ENCODE measurements at places on chromosomes 4 and X.

DNA sequence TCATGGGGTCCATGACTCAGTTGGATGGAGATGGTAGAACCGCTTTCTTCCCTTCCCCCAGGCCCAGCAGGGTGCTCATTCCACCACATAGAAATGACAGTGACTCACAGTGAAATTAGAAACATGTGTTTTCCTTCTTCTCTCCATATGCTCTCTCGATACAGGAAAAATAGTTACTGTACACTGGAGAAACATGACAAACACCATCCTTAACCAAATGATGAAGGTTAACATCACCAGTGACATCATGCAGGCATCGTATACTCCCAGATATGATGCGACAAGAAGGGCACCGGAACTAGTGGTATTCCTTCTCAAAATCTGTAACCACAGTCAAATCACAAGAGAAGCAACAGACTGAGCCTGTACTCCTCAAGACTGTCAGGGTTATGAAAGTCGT is 11.7 kb upstream of the RAB40A start:
- DNase-seq, result no peak

DNA sequence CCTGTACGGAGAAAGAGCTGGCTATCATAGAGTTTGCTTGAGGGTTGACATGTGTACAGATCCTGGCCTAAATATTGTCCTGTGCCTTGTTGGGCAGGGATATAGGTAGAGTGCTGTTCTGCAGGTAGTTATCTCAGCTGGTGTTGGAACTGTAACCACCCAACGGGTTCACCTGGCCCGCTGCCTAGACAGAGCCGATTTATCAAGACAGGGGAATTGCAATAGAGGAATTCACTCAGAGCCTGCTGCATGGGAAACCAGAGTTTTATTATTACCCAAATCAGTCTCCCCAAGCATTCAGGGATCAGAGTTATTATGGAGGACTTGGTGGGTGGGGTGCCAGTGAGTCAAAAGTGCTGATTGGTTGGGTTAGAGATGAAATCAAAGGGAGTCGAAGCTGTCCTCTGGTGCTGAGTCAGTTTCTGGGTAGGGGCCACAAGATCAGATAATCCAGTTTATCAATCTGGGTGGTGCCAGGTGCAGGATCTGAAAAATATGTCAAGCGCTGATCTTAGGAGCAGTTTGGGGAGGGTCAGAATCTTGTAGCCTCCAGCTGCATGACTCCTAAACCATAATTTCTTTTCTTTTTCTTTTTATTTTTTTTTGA is 42.5 kb upstream of the XIAP start:
- no peak for DNase-seq

- no peak for DNase-seq
Observed at GRCh38 chrX:102684772-102685520, 27.3 kb upstream of the GPRASP2 start.

DNA sequence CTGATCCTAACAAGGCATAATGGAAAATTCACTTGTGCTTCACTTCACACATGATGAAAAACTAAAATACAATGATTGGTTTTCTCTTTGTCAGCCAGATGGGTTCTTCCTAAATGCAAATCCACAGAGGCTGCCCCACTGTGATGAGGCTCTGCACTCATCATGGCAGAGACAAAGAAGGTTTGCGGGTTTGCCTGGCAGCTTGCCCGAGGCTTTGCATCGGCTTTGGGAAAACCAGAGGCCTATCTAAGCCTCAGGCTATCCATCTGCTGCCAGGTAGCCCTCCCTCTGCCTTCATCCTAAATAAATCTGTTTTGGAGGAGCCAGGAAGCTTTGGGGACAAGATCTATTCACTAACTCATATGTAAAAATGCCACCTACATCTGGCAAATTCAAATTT is 244.2 kb downstream of the PACRGL start:
- DNase-seq, result no peak

- DNase-seq, result no peak
Observed at GRCh38 chr4:23169608-23170311, 477.0 kb downstream of the GBA3 start.

DNA sequence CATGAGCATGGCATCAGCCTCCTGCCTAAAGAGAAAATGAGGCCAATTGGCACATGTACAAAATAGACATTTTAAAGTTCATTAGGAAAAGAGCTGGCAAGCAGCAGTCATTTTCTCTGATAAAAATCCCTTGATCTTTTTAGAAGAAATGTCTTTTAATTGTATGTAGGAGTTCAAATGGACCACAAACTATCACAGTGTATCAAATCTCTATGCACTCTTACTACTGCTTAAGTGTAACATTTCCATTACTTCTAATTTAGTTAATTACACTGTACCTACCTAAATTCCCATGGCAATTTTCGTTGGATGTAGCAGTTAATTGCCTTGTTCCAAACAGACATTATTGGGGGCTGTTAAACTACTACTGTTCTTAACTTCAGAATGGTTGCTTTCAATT is 233.7 kb upstream of the TECRL start:
- no peak for DNase-seq

DNA sequence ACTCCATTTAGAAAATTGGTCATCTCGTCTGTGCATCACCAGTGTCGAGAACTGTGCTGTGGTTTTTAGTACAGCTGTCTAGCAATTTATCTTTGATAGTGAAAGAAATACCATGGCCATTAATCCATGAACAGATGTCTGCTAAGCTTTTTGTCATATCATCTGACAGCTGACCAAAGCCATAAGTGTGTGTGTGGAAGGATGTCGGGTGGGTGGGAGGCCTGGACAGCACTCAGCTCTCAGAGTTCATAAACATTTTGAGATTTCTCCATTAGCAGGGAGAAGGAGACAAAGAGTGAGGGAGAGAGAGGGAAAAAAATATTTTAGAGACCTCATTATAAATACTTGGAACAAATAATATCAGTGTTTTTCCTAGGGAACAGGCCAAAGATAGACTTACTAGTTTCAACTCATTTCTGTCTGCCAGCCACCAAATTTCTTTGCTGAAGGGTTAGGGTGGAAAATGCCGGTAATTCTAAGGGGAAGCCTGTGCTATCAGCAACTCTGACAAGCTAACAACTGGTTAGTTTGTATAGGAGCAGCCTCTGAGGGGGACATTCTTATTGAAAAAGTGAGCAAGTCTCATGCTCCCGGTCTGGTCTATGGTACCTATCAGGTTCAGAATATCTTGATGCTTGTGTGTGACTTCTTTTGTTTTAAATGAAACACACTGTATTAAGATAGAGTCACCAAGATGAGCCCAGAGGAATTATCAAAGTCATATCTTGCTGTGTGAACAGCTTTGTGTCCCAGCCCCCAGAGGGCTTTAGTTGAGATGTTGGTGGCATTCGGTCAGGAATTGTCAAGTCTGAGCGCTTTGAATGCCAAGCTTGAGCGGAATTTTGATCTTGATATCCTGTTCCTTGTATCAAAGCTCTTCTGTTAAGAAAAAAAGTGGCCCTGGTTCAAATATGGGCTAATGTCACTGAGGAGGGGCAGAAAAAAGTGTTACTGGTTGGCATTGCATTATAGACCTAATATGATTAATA is 41.9 kb upstream of the PDLIM3 start:
- no peak for DNase-seq

DNA sequence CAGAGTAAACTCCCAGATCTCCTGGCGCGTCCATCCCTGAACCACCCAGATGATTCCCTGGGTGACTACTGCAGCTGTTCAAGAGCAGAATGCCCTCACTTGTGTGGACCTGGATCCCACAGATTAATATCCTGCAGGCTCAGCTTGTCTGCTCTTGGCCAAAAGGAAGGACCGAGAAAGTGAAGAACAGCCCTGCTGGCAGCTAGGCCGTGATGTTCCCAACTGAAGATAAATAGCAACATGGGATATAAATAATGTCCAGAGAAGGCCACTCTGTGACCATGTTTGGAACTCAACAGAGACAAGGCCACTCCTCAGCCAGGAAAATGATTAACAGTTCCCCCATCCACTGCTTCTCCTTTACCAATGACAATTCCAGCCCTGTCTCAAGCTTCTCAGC is 21.5 kb downstream of the SUPT20HL2 start:
- DNase-seq, result no peak

GRCh38 chr4:98642991-98643426 is 15.4 kb downstream of the TSPAN5 start:
- no peak for DNase-seq

GRCh38 chrX:138718941-138719340 is 7.4 kb upstream of the FGF13 start:
- DNase-seq, result no peak

GRCh38 chr4:110867981-110868720 is 245.3 kb upstream of the PITX2 start:
- DNase-seq, result no peak

DNA sequence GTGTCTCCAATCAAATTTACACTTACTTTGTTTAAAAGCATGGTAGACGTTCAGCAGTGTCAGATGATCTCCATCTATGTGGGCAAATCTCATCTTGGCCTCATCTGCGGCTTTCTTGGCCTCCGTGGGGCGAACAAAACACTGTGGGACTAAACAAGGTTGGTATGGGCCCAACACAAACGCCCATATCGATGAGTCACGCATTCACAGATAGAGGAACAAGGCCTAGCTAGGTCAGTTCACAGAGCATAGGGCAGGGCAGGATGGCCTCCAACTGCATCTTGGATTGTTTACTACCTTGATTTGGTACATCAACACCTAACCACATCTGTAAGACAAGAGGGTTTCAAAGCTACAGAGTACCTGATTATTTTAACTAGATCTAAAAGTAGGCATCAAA is 47.3 kb downstream of the DHX15 start:
- no peak for DNase-seq

DNA sequence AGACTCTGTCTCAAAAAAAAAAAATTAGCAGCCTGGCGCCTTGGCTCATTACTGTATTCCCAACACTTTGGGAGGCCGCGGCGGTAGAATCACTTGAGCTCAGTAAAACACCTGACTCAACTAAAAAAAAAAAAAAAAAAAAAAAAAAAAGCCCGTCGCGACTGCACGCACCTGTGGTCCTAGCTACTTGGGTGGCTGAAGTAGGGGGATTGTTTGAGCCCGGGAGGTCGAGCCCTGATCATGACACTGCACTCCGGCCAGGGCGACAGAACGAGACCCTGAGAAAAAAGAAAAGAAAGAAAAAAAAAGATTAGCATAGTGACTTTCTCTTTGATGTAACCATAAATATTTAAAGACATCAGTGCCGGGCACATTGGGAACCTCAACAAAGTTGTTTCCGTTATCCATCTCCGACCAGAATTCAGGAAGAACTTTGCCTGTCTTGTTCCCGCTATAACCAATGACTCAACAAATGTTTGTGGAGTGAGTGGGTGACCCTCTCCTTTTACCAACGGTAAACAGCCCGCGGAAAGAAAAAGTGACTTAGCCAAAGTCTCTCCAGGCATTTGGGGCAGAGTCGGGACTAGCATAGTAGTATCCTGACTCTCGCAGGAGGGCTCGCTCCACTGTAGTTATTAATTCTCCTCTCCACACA is 553 bp upstream of the MED28 start:
- no peak for DNase-seq

Data from stimulated activated CD8-positive, alpha-beta memory T cell treated with anti-CD3 and anti-CD28 coated beads, Interleukin-7, amount 100 ng/mL, for 4 hours (primary cell).